ENCODE measurements at places on chromosomes 7 and 10. TPM values are rescaled to one million over a fixed set of nuclear protein-coding genes. Genes with fewer than 3 reads are reported as not detected.

Gene TMEM213
- 0.06 TPM for total RNA-seq

Gene GCK
- total RNA-seq, result 0.23 TPM

Gene CPA4
- not detected for total RNA-seq

Gene ASB10
- not detected for total RNA-seq

Gene AGBL3
- 2.8 TPM for total RNA-seq

Gene PDZD7
- total RNA-seq, result 1.2 TPM

Gene SFMBT2
- 69.0 TPM for total RNA-seq

Gene GRM8
- not detected for total RNA-seq

Gene OR2A42
- not detected for total RNA-seq

Gene LBX1
- total RNA-seq, result not detected

Gene SLC35G1
- total RNA-seq, result 4.1 TPM

Gene HMX2
- not detected for total RNA-seq

Gene TDRD1
- total RNA-seq, result 0.05 TPM

Gene LAMB4
- total RNA-seq, result not detected

Gene GHRHR
- total RNA-seq, result not detected

Gene PTF1A
- total RNA-seq, result not detected

Gene DHX32
- 12.1 TPM for total RNA-seq

Gene KCNH2
- 0.07 TPM for total RNA-seq

Gene ZNF467
- not detected for total RNA-seq

Gene ACTA2
- 34.5 TPM for total RNA-seq

Gene PVRIG
- total RNA-seq, result 45.2 TPM

Gene CTNNA3
- not detected for total RNA-seq

Gene TSPAN13
- total RNA-seq, result 0.41 TPM

Gene SNCG
- not detected for total RNA-seq

Gene NEBL
- total RNA-seq, result not detected

Data from activated CD8-positive, alpha-beta memory T cell treated with anti-CD3 and anti-CD28 coated beads, Interleukin-2, amount 10 ng/mL, durations not matched to agents 7 days and 5 days (primary cell).